Skin of body (tissue), 3 donors: ENCODE measurements at places on chromosomes 7 and 10. TPM values are rescaled to one million over a fixed set of nuclear protein-coding genes. Genes with fewer than 3 reads are reported as not detected.

Gene CALN1
- 2.6 TPM for total RNA-seq

Gene ADO
- 15.6 TPM for total RNA-seq

Gene SEMA3D
- total RNA-seq, result 72.6 TPM

Gene GPER1
- 1.6 TPM for total RNA-seq

Gene COL1A2
- 8,355 TPM for total RNA-seq

Gene RAB19
- total RNA-seq, result 0.49 TPM

Gene FAM25C
- total RNA-seq, result not detected

Gene HMX3
- total RNA-seq, result not detected

Gene EZH2
- total RNA-seq, result 19.2 TPM

Gene RAMP3
- 3.5 TPM for total RNA-seq

Gene GRK5
- total RNA-seq, result 10.7 TPM

Gene GPR85
- 1.9 TPM for total RNA-seq

Gene FOXI2
- 0.20 TPM for total RNA-seq

Gene FAM237B
- not detected for total RNA-seq
